Pulmonary artery endothelial cell (primary cell): ENCODE measurements at places on chromosomes 6 and 20. TPM values are rescaled to one million over a fixed set of nuclear protein-coding genes. Genes with fewer than 3 reads are reported as not detected.

Gene TRIM10
- total RNA-seq = not detected in 2 replicates

Gene CEP43
- total RNA-seq = 11.1 and 25.0 TPM in 2 replicates

Gene HLA-B
- 180 and 538 TPM in 2 replicates for total RNA-seq

Gene LY6G5C
- total RNA-seq = 0.86 and 0.88 TPM in 2 replicates

Gene SLC17A9
- 9.4 and 15.4 TPM in 2 replicates for total RNA-seq

Gene TRAPPC3L
- total RNA-seq = 0.04 and 0.07 TPM in 2 replicates

Gene CTAGE9
- not detected in 2 replicates for total RNA-seq
